ENCODE measurements at places on chromosomes 5 and 9.

GRCh38 chr9:38689678-38690077, 30.3 kb downstream of the FAM240B start:
- no peak for DNase-seq

DNA sequence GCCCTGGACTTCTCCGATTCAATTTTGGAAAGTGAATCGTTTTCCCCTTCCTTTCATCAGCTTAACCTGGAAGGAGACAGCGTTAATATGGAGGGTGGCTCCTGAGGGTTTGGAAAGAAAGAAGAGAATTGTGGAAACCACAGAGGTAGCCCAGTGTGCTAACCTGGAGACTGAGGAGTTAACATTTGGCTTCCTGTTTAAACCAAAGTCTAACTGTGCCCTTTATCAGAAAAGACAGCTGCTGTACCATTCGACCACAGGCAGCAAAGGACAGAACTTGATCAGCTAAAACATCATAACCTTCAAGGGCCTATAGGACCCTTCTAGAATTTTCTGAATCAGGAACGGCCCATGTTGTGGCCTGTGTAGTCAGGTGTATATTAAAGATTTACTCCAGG, 735 bp downstream of the IDNK start:
- DNase-seq, result peak; percentile 46

GRCh38 chr9:126720036-126720435, 84.8 kb upstream of the ZBTB43 start:
- DNase-seq, result no peak

- DNase-seq, result no peak
These were observed 264.4 kb upstream of the MSX2 start for GRCh38 chr5:174459832-174460448.

DNA sequence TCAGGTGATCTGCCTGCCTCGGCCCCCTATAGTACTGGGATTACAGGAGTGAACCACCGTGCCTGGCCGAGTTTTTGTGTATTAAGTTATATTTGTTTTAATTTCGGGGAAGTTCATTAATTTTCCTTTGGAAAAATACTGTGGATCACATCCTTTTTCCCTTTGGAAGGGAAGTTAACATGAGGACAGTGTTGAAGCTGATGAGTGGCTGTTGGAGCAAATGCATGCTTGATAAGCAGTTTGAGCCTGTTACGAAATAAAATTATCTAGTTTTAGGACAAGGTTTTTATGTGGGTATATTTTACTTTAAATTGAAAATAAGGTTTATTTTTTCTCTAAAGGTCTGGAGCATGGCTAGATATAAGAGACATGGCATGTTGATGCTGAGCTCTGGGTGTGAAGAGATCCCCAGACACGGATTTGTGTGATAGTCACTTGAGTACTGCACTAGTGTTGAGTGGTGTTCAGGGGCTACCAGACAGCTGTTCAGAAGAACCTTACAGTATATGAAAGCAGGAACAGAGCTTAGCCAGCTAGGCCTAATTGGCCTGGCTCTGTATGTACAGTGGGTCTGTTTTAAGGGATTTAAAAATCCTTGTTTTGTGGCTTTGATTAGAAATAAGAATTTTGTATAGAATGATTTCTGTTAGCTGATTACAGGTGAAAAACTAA, 17.4 kb downstream of the LMNB1 start:
- no peak for DNase-seq

DNA sequence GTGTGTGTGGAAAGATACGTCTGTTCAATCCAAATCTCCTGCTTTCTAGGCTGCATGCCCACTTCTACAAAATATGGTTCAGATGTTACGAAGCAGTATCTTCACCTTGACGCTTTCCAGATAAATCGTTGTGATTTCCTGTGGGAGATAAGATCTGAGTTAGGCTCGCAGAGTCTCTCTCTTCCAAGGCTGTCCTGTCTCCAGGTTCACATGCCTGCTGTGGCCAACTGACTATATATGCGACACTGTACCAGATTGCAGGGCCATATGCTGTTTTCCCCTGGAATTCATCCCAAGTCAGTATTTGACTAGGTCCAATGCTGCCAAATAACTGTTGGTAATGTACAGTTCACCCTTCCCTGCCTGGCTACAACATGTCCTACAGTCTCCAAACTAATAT, 47.9 kb downstream of the TMEM252 start:
- no peak for DNase-seq

DNA sequence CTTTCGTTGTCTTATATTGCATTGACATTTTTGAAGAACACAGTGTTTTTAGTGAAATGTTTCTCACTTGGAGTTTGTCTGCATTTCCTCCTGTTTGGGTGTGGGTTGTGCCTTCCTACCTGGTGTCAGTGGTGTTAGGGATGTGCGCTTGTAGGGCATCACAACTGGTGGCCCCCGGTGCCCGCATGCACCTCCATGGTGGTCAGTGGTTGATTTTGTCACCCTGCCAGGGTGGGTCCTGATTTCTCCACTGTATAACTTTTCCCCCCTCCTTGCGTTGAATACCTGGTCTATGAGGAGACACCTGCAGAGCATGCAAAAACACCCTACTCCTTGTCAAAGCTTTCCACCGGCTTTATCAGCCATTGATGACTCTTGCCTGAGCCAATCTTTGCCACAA, 132.9 kb downstream of the BARX1 start:
- no peak for DNase-seq

- DNase-seq, result no peak
These were observed 13.9 kb downstream of the SLC23A1 start for GRCh38 chr5:139369181-139369580.

DNA sequence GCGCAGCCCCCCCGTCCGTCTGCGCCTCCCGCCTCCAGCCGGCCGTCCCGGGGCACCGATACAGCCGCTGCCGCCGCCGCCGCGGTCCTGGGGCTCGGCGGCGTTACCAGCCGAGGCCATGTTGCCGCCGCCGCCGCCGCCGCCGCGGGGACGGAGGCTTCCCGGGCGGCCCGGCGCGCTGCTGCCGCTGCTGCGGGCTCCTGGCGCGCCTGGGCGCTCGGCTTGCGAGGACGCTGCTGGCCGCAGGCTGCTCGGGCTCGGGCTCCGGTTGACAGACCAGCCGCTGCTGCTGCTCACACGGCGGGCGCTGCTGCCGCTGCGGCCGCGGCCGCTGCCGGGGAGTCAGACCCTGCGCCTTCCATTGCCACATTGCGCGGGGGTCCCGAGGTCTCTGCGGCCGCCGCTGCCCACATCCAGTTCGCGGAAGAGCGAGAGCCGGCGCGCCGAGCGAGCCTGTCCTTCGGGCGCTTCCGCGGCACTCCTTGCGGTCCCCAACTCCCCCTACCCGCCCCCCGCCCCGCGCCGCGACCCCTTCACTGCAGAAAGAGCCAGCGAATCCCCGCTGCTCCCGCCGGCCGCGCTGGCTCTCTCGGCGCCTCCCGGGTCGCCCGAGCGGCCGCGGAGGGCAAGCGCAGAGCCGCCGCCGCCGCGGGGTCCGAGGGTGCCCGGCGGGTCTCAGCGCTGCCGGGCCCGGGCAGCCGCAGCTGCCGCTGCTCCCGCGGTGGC, 8.4 kb downstream of the PTCH1 start:
- no peak for DNase-seq

DNA sequence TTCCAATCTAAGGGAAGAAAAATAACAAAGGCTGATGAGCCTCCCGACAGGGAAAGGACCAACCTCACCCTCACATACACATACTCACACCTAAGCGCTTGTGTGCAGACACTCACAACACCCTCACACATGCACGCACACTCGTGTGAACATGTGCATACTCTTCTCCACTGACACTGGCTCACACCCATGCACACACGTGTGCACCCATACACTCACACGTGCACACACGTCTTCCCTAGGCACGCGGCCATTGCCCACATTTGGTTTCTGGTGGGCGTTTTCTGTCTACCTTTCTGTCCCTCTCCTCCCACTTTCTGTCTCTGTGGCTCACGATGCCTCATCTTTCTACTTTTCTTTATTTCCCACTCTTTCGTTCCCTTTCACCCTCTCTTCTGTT, 169.7 kb upstream of the MVB12B start:
- DNase-seq, result no peak
